ENCODE measurements at places on chromosomes 13 and 19.

DNA sequence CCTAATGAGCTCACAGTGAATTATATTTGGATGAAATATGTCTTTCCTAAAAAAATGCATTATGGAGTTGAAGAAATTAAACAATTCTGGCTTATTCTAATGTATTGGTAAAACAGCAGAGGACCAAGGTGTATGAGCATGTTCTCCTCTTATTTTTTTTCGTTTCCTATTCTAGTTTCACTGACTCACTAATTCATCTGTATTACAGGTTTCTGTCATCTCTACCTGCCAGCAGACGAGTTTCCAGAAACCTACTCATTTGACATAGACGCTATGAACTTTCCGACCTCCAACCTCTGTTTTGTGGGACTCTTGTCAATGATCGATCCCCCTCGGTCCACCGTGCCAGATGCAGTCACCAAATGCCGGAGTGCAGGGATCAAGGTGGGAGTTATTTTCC, 20.3 kb downstream of the ATP12A start:
- DNase-seq = no peak

- no peak for DNase-seq
Measured at GRCh38 chr19:4536798-4537197, 1.8 kb upstream of the PLIN5 start.

- DNase-seq = no peak
Measured at GRCh38 chr19:9906475-9907087, 29.7 kb downstream of the OLFM2 start.

GRCh38 chr13:36356058-36356457, 9.9 kb upstream of the SPART start:
- no peak for DNase-seq

- DNase-seq = no peak
Measured at GRCh38 chr19:35053667-35054293, 12.3 kb downstream of the HPN start.

GRCh38 chr13:106533943-106534638, 1.4 kb downstream of the EFNB2 start:
- peak; percentile 17 for DNase-seq

DNA sequence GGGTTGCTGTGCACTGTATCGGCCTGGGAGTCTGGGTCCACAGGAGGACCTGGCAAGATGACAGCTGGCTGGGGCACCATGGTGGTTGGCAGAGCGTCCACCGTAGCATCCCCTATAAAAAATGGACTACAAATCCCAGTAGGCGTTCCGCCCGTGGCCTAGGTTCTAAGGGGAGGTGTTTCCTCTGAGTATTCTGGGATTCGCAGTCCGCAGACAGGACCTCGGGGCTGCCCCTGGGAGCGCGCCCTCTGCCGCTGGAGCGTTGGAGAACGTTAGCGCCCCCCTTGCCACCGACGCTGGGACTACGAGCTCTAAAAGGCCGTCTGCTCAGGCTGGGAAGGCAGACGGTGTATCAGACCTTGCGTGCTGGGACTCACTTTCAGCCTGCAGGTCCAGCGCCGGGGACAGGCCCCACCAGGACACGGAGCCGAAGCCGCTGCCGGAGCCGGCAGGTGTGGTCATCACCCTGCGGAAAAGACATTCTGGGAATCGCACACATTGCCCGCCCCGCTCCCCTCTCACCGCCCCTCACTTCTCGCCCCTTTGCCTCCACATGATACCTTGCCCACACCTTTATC, 372 bp downstream of the DNAAF3 start:
- peak; percentile 86 for DNase-seq

- DNase-seq = no peak
Measured at GRCh38 chr13:108769213-108770070, 140.0 kb downstream of the MYO16 start.

GRCh38 chr13:44660050-44660449, 83.9 kb upstream of the TSC22D1 start:
- no peak for DNase-seq

- DNase-seq = no peak
Measured at GRCh38 chr13:74251778-74252519, 117.7 kb upstream of the KLF12 start.

DNA sequence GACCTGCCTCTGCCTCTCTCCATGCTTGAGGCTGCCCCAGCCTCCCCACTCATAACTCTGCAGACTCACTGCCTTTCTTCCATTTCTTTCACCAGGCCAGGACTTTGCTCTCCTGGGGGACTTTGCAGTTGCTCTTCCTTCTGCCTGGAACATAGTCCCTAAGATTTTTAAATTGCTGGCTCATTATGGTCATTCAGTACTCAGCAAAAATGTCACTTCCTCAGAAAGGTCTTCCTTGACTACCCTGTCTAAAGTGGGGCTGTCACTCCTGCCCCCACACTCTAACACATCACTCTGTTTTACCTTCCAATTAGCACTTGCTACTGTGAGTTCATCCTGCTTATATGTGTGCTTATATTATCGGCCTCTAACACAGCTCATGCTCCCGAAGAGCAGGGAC, 618.2 kb downstream of the UQCRFS1 start:
- no peak for DNase-seq

GRCh38 chr13:23889615-23890607, 711 bp upstream of the MIPEP start:
- DNase-seq = peak; percentile 36

Data from HuH-7 (cell line).